ENCODE measurements at places on chromosomes 2 and 18.

DNA sequence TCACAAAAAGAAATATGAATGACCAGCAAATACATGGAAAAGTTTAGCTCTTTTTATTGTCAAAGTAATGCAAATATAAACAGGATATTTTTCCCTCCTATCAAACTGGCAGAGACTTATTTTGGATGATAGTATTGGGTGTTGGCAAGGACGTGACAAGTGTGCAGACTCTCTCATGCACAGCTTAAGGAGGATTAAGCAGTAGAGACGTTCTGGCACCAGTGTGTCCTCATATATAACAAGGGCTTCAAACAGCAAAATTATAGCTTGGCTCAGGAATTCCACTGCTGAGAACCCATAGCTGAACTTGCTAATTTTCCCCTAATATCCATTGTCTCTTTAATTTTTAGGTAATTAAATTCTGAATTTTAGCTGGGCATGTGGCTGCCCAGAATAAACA is 114.4 kb downstream of the FAM124B start:
- DNase-seq = no peak

DNA sequence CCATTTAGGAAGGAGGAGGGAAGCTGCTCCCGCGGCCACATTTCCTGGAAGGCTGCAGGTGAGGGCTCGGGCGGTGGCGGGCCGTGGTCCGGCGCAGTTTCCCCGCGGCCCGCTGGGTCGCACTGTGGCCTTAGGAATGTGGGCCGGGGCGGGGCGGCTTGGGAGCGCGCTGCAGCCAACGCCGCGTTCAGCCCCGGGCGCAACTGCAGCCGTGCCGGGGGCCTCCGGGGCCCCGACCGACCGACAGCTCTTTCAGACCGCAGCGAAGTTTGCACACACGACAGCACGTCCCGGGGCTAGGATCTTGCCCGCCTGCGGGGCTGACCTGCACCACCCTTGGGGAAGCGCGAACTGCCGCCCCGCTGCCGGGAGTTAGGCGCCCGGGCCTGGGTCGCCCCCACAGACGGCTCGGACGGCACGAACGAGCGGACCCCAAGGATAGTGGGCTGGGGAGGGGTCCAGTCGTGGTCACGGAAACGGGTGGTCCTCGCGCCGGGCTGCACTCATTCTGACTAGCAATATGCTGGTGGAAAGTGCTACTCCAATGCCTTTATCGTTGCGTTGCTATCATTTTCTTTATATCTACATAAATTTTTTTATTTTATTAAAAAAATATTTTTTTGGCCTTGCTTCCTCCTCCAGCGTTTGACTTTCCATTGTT is 69.9 kb upstream of the DLX2 start:
- peak; percentile 53 for DNase-seq

GRCh38 chr2:219159771-219160185 is 837 bp downstream of the NHEJ1 start:
- DNase-seq = no peak

- no peak for DNase-seq
Measured at GRCh38 chr18:69128566-69128965, 272.1 kb upstream of the DOK6 start.

DNA sequence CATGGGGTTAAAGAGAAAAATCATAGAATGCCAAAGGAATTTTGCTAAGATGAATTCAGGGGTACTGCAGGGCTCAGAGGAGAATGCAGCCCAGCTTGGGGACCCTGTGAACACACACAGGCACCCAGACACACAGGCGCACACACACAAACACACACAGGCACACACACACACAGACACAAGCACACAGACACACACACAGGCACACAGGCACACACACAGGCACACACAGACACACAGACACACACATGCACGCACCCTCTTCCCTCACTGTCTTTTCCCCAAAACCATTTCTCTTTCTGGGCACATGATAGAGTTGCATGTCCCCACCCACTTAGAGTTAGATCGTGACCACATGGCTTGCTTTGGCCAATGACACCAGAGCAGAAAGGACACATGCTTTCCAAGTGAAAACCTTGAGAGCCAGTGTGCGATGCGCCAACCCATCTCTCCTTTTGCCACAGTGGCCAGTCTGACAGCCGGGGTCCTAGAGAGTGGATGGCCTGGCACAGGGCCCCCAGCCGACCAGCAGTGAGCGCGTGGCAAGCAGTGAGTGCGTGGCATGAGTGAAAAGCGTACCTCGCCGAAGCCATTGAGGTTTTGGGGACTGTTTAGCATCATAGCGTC is 163.3 kb downstream of the KLHL29 start:
- no peak for DNase-seq

GRCh38 chr2:37576831-37577230 is 94.6 kb downstream of the CDC42EP3 start:
- DNase-seq = no peak

Data from activated CD4-positive, alpha-beta T cell treated with anti-CD3 and anti-CD28 coated beads for 1 hour (primary cell).